ENCODE measurements at places on chromosomes 12 and 14.

- peak; percentile 78 for DNase-seq
Observed at GRCh38 chr12:754851-755562, 2.6 kb downstream of the WNK1 start.

DNA sequence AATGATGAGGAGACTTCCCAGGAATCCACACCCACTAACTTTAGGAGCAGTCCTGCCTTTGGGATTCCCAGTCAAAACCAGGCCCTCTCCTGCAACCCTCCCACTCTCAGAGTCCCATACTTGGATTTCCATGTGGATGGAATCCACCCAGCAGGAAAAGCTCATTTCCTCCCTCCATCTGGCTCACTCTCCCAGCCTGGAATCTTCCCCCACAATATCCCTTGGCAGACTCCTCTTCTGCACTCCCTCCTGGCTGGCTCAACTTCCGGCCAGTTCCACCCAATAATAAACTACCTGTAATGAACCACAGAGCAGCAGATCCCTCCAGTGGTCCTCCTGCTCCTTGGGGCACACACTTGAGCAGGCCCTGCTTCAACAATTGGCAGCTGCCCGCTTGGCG is 102.8 kb upstream of the EGLN3 start:
- DNase-seq, result no peak

DNA sequence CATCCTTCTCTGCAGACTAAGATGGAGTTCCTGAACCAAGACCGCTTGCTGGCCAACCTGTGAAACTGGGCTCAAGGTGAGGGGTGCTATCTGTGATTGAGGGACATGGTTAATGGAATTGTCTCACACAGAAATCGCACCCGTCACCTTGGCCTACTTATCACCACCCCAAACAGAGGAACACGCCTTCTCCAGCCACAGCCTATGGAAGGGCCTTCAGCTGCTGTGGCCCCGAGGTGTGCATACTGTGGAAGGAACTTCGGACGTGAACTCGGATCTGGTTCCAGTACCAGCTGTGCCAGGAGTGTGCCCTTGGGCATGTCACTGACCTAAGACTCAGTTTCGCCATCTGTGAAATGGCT is 44.4 kb downstream of the EVL start:
- no peak for DNase-seq

DNA sequence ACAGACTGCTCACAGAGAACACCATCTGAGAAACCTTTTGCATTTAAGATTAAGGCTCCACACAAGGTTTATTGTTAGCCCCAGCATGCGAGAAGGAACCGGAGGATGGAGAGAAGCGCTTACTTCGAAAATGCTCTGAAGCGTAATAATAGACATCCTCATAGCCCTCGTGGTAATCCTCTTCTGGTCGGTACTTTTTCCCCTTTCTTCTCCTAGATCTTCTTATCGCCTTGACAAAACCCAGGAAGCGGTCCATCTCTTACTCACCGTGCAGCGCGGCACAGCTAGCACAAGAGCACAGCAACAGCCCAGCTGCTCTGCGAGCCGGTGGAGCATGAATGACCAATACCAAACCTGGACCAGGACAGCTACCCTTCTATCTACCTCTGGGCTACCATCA is 125.1 kb upstream of the GRIP1 start:
- DNase-seq, result no peak

DNA sequence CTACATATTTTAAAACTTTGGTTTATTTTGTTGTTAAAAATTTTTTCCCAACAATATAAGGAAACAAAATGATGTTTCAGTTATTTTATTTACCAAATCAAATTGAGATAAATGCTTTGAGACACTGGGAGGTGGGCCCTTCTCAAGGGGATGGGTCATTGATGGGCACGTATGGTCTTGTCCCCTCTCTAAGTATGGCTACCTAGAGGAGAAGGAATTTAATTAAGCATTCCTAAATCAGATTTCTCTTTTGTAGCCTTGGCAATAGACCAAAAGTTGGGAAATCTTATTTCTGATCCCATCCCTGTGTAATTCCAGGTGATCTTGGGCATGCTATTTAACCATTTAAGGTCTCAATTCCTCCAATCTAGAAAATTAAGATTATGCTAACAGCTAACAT is 79.0 kb downstream of the SCN8A start:
- DNase-seq, result no peak

- DNase-seq, result no peak
Observed at GRCh38 chr14:35255711-35256110, 36.5 kb upstream of the PSMA6 start.

DNA sequence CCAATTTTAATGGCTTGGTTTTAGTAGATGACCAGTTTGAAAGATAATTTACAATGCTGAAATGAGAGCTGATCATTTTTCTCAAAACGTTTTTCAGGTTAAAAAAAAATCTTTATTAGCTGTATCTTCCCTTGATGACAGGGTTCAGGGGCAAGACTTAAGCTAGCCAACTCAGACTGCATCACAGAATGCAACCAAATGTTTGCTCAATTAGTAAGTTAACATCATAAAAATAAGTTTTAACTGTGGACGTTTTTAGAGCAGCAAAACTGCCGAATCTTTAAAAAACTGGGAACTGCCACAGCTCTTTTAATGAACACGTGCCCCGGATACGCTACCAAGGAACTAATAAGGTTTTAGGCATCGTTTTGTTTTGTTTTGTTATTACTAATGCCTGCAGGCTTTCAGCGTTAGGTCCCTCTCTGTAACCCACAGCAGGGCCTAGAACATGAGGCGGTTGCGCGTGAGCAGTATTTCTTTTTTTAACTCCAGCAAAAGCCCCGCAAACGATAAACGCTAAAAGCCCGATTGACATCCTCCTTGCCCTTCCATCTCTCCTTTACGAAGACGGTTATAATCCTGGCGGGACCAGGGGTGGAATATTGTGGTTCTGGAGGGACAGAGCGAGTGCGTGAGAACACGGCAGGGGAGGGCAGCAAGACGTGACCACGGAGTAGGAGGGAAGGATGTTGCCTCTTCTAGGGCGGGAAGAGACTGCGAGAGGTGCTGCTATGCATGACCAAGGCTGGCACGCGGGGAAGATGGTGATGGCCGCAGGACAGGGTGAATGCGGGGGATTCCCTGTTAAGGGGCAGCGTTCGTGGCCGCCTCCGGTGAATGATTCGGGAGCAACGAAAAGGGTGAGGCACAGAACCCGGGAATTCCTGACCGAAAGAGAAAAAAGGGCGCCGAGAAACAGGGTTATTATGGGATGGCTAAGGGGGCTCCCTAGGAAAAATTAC is 652 bp downstream of the SUPT16H start:
- DNase-seq, result peak; percentile 35

DNA sequence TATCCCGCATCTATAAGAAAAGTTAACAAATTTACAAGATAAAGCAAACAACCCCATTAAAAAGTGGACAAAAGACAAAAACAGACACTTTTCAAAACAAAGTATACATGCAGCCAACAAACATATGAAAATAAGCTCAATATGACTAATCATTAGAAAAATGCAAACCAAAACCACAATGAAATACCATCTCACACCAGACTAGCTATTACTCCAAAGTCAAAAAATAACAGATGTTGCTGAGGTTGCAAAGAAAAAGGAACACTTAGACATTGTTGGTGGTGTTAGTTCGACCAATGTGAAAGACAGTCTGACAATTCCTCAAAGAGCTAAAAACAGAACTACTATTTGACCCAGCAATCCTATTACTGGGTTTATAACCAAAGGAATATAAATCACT is 968.6 kb upstream of the USP15 start:
- no peak for DNase-seq

DNA sequence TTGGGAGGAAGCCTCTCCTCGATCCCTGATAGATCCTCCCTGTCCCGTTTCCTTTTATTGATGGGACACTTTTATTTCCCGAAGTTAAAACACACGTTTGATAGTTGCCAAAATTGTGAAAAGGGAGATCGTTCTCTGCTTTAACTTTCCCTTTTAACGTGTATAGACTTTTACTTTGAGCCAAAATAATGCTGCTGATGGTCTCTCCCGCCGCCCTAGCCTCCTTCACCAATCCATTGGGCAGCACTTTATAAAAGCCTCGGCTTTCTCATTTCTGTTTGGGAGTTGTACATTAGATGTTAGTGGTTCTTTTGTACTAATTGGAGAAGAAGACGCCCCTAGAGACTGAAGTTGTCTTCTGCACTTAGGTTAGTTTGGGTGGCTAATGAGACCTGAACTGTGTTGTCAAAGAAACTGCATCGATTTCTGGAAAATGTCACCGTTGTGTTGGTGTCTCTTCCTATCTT is 1.4 kb downstream of the TMTC2 start:
- no peak for DNase-seq

DNA sequence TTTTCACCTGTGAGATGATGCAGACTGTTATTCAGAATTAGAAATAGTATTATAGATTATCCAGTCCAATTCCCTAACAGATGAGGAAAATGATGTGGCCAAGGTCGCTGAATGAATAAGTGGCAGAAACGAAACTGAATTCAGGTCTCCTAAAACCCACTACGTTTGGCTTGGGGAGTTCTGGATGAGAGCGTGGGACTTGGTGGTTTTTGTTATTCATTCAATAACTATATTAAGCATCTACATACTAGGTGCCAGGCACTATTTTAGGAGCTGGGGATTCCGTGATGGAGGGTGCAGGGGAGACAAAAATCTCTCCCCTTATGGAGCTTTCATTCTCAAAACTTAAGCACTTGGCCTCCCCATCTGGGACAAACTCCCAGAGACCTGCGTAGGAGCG is 813 bp upstream of the CCDC184 start:
- no peak for DNase-seq

GRCh38 chr14:35687335-35687939 is 121.7 kb downstream of the RALGAPA1 start:
- DNase-seq, result no peak

- DNase-seq, result no peak
Observed at GRCh38 chr12:106135075-106135474, 3.7 kb downstream of the NUAK1 start.

GRCh38 chr12:34390171-34390841 is 368.0 kb downstream of the ALG10 start:
- DNase-seq, result no peak

DNA sequence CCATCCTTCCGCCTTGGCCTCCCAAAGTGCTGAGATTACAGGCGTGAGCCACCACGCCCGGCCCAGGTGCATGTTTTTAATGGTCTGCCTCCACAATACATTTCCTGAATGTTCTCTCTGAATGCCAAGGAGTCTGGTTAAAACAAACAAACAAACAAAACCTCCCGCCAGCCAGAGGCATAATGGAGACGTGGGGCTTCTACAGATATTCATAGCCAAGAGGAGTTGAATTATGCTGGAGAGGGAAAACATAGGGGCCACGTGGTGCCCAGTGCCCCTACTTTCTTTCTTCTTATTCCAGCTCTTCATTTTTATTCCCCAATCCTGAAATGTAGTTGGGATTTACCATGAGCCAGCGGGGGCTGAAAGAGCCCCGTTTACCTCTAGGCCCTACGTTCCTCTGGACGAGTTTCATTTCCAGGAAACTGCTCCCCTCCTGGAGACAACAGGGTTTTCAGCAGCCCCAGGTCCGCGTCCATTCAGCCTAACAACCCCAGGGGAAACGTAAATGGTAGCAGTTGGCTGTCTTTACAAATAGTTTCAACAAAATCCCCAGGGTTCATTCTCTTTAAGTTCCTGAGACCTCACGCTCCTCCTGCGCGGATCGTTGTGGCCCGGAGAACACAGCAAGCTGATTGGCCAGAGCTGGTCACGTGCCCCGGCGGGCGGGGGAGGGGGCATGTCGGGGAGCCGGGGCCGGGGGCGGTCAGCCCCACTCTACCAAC is 108.5 kb upstream of the ESRRB start:
- DNase-seq, result no peak

DNA sequence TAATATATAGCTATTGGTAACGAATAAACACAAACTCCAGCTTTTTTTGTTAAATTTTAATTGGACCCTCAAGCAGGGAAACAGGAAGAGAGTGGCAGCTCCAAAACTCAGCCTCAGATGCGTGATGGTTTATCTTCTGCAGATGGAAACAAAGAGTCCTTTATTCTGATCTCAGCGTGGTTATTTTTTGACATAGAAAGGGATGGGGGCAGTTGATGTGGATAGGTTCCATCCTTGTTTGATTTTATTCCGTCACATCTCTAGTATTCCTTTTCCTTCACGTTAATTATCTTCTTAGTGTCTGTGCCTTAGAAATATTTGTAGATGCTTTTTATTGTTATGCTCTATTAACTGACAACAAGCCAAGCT is 447.6 kb upstream of the SEL1L start:
- DNase-seq, result no peak

- DNase-seq, result no peak
Observed at GRCh38 chr14:58846682-58847465, 209.1 kb downstream of the DACT1 start.

GRCh38 chr12:1497161-1497560 is 97.2 kb downstream of the FBXL14 start:
- DNase-seq, result no peak

GRCh38 chr14:80017795-80018194 is 193.5 kb downstream of the DIO2 start:
- no peak for DNase-seq

DNA sequence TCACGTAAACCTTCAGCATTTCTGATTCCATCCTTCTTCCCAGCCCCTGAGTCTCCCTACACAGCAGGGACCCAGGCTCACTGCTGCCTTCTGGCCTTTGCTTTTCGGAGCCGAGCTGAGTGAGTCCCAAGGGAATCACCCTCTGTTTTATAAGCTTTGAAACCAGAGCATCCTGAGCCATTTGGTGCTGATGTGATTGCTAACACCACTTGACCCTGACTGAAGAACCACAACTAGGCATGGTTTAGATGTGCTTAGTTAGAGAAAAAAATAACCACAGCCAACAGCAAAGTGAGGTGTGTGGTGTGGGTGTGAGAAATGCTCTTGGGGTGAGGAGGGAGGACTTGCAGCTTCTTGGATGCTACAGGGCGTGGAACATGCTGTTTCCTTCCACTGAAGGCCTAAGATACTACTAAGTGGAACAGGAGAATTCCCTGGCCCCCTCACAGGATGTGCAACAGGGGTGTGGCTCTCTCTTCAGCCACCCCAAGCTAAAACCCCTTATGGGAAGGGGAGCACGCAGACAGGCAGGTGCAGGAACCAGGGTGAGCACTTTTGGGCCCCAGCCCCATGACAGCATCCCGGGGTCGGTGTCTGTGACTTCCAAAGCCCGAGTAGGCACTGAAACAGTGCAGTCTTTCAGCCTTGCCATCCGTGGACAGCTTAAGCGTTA is at the start of gene TC2N:
TSS of gene TC2N (minus strand) at position 221 of the 673 bp plus-strand sequence. CDS start 53,767 bp downstream, outside the sequence.
- peak; percentile 46 for DNase-seq
